Posterior cingulate gyrus (tissue), 11 donors: ENCODE measurements at places on chromosomes 12 and 14.

DNA sequence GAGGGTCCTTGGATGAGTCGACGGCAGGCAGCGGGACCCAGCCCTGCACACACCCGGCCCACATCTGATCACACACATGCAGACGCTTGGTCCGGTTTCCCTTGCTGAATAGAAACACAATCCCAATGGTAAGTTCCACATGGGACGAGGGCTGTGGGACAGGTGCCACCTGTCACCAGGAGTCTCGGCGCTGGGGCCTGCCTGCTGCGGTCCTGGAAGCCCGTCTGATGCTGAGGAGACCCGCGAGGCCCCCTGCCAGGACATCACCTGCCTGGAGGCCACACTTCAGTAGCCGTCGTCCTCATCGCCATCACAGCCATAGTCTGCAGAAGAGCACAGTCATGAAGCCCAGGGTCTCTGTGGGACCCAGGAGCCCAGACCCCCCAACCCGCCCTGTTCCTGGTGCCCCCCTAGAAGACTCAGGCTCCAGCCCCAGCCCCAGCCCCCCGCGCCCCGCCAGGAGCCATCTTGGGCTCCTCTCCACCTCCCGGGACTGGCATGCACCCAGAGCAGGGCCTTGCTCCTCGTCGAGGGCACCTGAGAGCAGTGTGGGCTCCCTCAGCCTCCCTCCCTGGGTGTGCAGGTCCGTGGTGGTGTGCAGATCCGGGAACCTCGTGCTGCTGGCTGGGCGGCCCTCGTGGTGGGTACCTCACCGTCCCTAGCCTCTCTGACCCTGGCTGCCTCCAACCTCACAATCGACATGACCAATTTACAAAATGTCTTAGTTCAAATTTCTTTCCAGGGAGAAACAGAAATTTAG lies 29.3 kb upstream of the NUDT14 start:
- DNase-seq, result no peak

- DNase-seq, result no peak
Measured at GRCh38 chr12:114018669-114019068, 52.5 kb upstream of the RBM19 start.

DNA sequence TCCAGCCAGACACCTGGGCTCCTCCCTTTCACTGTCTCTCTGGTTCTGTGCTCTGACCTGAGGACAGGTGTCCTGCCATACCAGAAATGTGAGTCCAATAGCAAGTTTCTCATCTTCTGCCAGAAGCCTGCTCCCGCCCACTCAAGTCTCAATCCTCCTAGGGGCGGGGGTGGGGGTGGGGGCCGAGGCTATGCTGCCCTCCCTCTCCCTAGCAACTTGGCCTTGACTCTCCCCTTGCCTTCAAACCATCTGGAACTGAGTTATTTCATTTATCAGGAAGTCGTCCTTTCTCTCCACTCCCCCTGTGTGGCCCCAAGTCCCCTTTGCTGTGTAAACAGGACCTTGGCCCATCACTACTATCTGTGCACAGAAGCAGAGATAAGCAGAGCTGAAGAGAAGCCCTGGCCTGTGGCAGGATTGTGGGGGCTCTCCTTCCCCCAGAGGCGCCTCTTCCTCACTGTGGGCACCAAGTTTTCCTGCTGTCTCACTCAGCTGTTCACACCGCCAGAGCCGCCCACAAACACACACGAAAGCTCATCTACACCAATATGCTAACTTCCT lies 117.1 kb downstream of the DPF3 start:
- DNase-seq, result no peak

- no peak for DNase-seq
Measured at GRCh38 chr14:92287987-92288386, 35.0 kb upstream of the SLC24A4 start.

DNA sequence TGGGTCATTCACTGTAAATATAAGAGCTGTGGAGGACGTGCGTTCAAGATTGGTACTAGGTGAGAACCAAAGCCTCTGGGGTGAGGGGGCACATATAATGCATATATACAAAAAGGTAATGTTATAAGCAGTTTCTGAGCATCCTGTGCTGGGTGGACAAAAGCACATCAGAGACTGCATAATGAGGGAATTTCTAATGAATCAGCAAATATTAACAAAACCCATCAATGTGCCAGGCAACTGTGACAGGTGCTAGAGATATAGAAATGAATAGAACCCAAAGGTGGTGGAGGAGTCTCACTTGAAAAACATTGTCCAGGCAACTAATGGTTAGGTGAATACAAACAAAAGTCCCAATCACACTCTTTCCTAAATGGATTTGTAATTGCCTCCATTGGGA lies 74.7 kb downstream of the GPR65 start:
- no peak for DNase-seq

DNA sequence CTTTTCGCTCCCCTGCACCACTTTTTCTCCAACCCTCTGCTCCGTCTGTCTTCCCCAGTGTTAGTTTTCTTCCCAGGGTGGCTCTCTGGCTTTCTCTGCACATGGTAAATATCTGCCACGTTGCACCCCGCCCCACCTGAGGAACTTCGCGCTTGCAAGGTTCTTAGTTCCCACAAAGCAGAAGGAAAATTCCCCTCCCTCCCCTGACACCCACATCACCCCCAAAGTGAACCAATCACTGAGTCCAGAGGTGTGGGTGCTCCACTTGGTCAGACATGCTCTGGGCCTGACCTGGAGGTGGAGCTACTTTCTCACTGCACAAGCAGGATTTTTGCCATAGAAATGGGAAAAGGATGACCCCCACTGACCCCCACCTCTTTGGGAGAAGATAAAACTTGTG lies 415.0 kb downstream of the FUT8 start:
- DNase-seq, result no peak

GRCh38 chr14:99708449-99708848 lies 24.4 kb downstream of the CYP46A1 start:
- DNase-seq, result no peak

- DNase-seq, result no peak
Measured at GRCh38 chr14:103563226-103563620, 463 bp downstream of the COA8 start.

DNA sequence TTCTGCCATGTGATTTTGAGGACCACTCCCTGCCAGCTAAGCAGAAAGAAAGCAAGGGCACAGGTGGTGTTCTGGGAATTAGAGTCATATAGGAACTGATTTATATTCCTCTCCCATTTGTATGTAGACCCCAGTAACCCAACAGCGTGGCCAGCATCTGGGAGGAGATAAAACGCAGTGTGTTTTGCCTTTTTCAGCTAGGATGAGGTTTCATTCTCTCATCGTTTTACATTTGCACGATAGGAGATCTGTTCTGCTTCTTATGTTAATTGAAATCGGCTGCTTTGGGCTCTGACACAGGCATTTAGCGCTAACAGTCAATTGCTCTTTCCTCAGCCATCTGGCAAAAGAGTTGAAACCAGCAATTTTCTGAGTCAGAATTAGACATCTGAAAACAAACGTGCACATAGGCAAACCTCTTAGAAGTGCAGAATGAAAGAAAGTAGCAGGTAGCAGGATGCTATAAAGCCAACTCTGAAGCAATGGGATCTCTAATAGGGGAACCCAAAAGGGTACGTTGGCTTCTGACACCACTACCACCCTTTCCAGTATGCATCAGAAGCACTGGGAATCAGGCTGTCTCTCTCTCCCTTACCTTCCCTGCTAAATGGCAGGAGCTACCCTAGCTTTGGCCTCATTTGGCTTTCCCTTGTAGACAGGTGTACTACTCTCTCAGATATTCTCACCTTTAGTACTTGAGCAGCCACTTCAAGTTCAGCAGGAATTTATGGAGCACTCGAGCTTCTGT lies 219.1 kb downstream of the PHLDA1 start:
- DNase-seq, result no peak

GRCh38 chr14:24135834-24136683 lies at the start of gene PSME1:
PSME1 (plus strand) TSS chr14:24136194; CDS start chr14:24136263, 69 bp downstream.
- DNase-seq, result peak; percentile 96

- peak; percentile 74 for DNase-seq
Measured at GRCh38 chr12:122834921-122835749, at the start of gene HIP1R. HIP1R (plus strand) TSS chr12:122835457; CDS start chr12:122835551, 94 bp downstream.

GRCh38 chr12:55607821-55608594 lies 28.7 kb upstream of the OR10P1 start:
- no peak for DNase-seq

- peak; percentile 29 for DNase-seq
Measured at GRCh38 chr14:23294734-23295561, 7.7 kb downstream of the PPP1R3E start.

GRCh38 chr12:119204131-119204530 lies 25.4 kb downstream of the HSPB8 start:
- DNase-seq, result no peak

DNA sequence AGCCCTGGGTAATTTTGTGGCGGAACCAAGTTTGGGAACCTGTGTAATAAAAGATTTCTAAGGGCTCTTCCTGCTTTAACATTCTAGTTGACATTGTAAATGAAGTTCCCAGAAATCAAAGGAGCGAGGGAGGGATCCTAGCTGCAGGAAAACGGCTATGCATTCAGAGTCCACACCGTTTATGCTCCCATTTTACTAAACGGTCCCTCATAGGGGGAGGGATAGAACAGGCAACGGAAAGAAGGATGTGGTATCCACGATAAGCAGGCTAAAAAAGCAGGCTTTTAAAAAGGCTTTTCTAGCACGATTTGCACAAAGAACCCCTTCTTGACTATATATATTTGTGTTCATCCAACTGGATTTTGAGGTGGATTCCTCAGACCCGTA lies 559 bp downstream of the SYNJ2BP start:
- no peak for DNase-seq

- DNase-seq, result no peak
Measured at GRCh38 chr14:78005325-78005724, 164.8 kb upstream of the NRXN3 start.

DNA sequence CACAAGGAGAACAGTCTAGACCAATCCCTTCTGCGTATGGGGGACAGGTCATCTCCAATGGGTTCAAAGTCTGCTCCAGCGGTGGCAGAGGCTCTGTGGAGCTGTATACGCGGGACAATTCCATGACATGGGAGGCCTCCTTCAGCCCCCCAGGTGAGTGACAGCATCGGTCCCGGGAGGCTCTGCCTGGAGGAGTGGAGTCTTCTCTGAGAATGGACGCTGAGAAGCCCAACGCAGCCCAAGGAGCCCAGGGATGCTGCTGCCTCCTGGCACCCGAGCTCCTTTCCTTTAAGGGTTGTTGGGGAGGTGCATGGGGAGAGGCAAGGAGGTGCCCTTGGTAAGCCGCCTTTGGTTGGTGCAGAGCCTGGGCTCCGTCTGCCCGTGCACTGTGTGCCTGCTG lies 28.2 kb downstream of the ADGRD1 start:
- DNase-seq, result no peak

DNA sequence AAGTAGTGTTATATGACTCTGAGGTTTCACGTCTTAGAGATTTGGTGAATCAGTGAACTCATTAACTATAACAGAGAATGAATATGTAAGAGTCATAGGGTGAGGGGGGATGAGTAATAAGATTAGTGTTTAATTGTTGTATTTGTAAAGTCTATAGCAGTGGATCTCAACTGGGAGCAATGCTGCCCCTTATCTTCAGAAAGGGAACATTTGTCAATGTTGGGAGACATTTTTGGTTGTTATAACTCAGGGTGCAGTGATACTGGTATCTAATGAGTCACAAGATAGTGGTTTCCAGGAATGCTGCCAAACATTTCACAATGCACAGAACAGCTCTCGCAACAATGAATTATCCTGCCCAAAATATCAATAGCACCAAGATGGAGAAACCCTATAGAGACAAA lies 1193.7 kb downstream of the GALC start:
- DNase-seq, result no peak

- no peak for DNase-seq
Measured at GRCh38 chr12:125100551-125101434, 35.6 kb downstream of the AACS start.

DNA sequence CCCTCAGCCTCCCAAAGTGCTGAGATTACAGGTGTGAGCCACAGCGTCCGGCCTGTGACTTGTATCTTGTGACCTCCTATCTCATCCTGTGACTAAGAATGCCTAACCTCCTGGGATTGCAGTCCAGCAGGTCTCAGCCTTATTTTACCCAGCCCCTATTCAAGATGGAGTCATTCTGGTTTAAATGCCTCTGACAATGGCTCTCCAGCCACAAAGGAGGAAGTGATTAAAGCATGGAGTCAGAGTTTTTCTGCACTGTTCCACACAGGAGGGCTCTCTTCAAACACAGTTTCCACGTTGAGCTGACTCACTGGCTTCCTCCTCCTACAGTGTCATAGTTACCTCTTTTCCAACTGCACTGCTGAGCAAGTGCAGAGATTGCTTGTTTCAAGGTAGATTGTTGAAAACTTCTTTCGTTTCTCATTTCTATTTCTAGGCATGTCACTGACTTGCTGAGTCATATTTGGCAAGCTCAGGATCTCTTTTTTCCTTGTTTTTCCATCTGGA lies 383.8 kb downstream of the PCNX1 start:
- no peak for DNase-seq

GRCh38 chr12:128611736-128612135 lies 212.0 kb downstream of the SLC15A4 start:
- DNase-seq, result no peak

DNA sequence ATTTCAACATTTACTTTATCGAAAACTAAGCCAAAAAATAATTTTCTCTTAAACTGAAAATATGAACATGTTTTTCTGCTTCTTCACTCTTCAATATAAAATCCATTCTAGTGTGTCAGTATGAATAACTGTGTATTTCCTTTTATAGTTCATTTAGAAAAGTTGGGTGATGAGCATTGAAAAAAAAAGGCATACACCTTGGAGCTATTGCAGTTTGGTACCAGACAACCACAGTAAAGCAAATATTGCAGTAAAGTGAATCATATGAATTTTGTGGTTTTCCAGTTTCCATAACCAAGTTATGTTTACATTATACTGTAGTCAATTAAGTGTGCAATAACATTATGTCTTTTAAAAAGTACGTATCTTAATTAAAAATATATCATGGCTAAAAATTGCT lies 195.0 kb upstream of the FOXG1 start:
- DNase-seq, result no peak

GRCh38 chr12:13097491-13098011 lies 5.9 kb downstream of the GSG1 start:
- no peak for DNase-seq

- DNase-seq, result no peak
Measured at GRCh38 chr12:117522559-117522958, 161.1 kb upstream of the NOS1 start.

- peak; percentile 42 for DNase-seq
Measured at GRCh38 chr14:64465831-64466554, 694 bp downstream of the AKAP5 start.

GRCh38 chr14:39102265-39102968 lies 618 bp downstream of the SEC23A start:
- DNase-seq, result peak; percentile 83
